Smooth muscle cell of trachea (primary cell): ENCODE measurements at places on chromosomes 3 and 15. TPM values are rescaled to one million over a fixed set of nuclear protein-coding genes. Genes with fewer than 3 reads are reported as not detected.

NPRL2 gene
- total RNA-seq, result 22.5 and 26.5 TPM in 2 replicates

GOLGA8J gene
- not detected in 2 replicates for total RNA-seq

CAMKV gene
- not detected in 2 replicates for total RNA-seq

SLC22A14 gene
- 0.15 TPM in 1 of 2 replicates, not detected in the other for total RNA-seq

SERINC4 gene
- 0.15 TPM in 1 of 2 replicates, not detected in the other for total RNA-seq

HMG20A gene
- total RNA-seq, result 33.9 and 34.9 TPM in 2 replicates

CPLX3 gene
- not detected in 2 replicates for total RNA-seq
